ENCODE measurements at places on chromosomes 12 and 14. TPM values are rescaled to one million over a fixed set of nuclear protein-coding genes. Genes with fewer than 3 reads are reported as not detected.

The SLC6A13 gene
- not detected for polyA plus RNA-seq

The METTL1 gene
- polyA plus RNA-seq = 7.1 TPM

The TAS2R20 gene
- 0.12 TPM for polyA plus RNA-seq

The SERPINA5 gene
- not detected for polyA plus RNA-seq

The STYK1 gene
- not detected for polyA plus RNA-seq

The TRIAP1 gene
- polyA plus RNA-seq = 48.8 TPM

The SLC24A4 gene
- not detected for polyA plus RNA-seq

Measured in CD4-positive, CD25-positive, alpha-beta regulatory T cell (primary cell).